Posterior cingulate gyrus (tissue), 11 donors: ENCODE measurements at places on chromosomes 3 and 15.

DNA sequence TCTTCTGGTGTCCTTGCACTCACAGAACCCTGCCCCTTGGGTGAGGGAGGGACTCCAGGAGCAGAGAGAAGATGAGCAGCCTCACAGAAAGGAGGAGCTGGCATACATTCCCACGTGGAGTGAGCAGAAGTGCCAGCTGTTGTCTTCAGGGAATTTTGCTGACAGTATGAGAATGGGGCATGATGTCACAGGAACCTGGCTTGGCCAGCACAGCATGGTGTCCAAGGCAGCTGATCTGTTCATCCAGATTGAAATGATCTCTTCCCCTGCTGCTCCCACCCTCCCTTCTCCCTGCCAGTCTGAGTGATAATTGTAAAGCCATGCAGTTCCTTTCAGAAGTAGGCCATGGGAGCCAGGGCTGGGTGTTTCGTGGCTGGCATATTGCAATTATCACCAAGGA lies 53.3 kb downstream of the GJD2 start:
- no peak for DNase-seq

GRCh38 chr3:126924458-126924857 lies 58.5 kb upstream of the PLXNA1 start:
- DNase-seq = no peak

GRCh38 chr3:172946061-172946460 lies 195.0 kb downstream of the SPATA16 start:
- no peak for DNase-seq

GRCh38 chr3:152051501-152052404 lies 178.3 kb downstream of the SUCNR1 start:
- DNase-seq = no peak

DNA sequence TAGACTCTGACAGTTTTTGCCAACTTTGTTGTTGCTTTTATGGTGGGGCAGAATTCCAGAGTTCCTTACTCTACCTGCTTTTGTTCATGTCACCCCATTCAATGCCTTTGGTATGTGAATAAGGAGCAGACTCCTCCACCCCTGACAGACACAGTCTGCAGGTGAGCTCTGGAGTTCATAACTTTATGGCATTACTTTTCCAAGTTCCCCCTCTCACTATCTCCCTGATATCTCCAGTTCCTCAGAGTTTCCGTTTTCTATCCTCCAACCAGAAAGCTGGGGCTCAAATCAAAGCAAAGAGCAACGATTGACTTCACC lies 23.1 kb upstream of the MTMR10 start:
- no peak for DNase-seq
